ENCODE measurements at places on chromosomes 16 and 17. TPM values are rescaled to one million over a fixed set of nuclear protein-coding genes. Genes with fewer than 3 reads are reported as not detected.

GRCh38 chr16:48317614-48318315 is 67.4 kb downstream of the SIAH1 start:
- H3K4me3 ChIP-seq: no peak overlapping the region
- no peak for DNase-seq
- H3K36me3 ChIP-seq: no peaks in the 10 kb centered on the region

DNA sequence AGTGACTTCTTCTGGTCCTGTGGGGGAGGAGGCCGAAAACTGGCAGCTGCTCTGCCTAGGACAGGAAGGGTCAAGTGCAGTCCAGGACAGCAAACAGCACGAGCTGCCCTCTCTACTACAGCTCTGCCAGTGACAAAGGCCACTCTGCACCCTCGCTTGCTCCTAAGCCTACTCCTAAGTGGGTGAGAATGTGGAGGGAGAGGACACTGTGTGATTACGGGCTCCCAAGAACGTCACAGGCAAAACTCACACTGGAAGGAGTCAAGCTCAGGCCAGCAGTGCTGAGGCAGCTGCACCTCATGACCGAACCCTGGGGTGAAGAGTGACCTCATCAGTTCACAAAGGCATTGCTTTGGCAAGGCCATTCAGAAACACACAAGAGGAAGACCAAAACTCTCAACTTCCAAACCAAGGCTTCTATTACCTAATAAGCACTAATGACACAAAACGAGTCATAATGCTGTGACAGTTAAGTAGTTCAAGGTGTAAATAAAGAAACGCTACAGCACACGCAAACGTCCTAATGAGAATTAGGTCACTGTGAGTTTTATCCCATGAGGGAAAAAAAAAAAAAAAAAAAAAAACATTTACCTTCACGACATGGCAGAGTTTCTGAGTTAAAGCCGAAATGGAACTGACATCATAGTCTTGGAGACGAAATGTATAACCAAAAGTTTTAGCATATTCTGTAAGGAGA is 35.1 kb downstream of the MARF1 start:
- no peaks in the 10 kb centered on the region for H3K4me1 ChIP-seq
- no peak overlapping the region for H3K27ac ChIP-seq
- peaks cover 24% of the 10 kb centered on the region for H3K36me3 ChIP-seq
- no peaks in the 10 kb centered on the region for H3K27me3 ChIP-seq

DNA sequence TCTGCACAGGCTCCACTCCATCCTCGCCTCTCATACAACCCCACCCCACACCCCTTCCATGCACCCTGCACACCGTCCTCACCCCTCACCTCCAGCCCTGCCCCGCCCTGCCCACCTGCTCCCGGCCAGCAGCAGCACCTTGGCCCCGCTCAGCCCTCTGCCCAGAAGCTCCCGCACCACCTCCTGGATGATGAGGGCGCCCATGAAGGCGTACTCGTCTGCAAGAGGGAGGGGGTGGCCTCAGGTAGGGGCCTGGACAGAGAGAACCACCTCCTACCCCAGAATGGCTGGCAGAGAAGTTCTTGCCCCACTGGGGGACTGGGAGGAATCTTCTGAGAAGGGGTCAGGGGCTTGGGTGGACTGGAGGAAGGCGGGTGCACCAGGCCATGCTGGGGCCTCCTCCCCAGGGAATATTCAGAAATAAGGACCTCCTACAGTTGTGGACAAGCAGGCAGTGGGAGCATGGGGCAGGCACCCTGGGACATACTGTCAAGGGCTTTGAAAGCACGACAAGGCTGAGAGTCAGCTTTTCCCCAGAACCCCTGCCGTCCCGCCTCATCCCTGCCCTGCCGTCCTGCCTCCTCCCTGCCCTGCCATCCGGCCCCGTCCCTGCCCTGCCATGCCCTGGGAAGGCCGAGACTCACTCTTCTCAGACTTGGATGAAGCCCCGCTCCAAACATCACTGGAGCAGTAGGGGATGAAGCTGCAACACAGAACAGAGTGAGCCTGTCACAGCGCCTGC is 3.1 kb downstream of the NOTUM start:
- H3K27ac ChIP-seq: no peak overlapping the region
- no peak for DNase-seq
- H3K4me1 ChIP-seq: peaks cover 22% of the 10 kb centered on the region
- no peaks in the 10 kb centered on the region for H3K36me3 ChIP-seq

DNA sequence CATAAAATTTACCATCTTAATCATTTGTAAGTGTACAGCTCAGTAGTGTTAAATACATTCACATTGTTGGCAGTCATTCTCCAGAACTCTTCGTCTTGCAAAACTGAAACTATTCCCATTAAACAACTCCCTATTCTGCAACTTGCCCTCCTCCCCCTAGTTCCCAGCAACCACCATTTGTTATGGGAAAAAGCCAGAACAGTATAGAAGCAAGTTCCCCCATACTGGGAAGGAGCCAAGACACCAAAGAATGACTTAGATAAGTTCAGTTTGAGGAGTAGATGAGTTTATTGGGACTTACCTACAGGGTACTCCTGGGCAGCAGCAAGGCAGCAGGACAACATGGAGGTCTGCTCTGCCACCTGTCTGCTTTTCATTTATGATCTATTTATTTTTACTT is 39.3 kb upstream of the TEKT1 start:
- no peaks in the 10 kb centered on the region for H3K36me3 ChIP-seq
- no peak overlapping the region for H3K27ac ChIP-seq
- no peaks in the 10 kb centered on the region for H3K27me3 ChIP-seq
- H3K4me3 ChIP-seq: no peak overlapping the region

- peak within 1 kb of the TSS; percentile 100 for H3K27ac ChIP-seq
- DNase-seq: no peak
- H3K27me3 ChIP-seq: no peaks in the 10 kb centered on the region
- H3K36me3 ChIP-seq: no peaks in the 10 kb centered on the region
- H3K4me3 ChIP-seq: peak within 1 kb of the TSS; percentile 68
These were observed at the start of gene CCDC102A for GRCh38 chr16:57536306-57537193. Gene CCDC102A (minus strand): TSS chr16:57536571. CDS start chr16:57529177, 7,394 bp downstream.

- H3K27me3 ChIP-seq: no peaks in the 10 kb centered on the region
- DNase-seq: no peak
- no peak overlapping the region for H3K27ac ChIP-seq
These were observed 184.4 kb downstream of the SNX29 start for GRCh38 chr16:12160815-12161550.

DNA sequence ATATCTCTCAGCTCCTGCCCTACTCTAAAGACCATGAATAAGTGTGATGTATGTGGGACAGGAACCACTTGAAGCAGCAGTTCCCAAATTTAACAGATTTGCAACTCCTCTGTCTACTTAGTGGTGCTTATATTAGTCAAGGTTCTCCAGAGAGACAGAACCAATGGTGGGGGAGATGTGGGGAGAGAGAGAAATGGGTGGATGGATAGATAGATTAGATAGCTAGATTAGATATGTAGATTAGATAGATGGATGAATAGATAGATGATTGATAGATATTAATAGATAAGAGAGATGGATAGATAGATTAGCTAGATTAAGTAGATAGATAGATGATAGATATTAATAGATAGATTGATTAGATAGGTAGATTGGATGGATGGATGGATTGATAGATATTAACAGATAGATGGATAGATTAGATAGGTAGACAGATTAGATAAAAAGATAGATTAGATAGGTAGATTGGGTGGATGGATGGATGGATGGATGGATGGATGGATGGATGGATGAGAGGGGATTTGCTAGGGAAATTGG is 154.0 kb upstream of the NOL11 start:
- no peaks in the 10 kb centered on the region for H3K4me1 ChIP-seq
- H3K27ac ChIP-seq: no peak overlapping the region
- DNase-seq: no peak
- no peaks in the 10 kb centered on the region for H3K36me3 ChIP-seq
- H3K4me3 ChIP-seq: no peak overlapping the region

DNA sequence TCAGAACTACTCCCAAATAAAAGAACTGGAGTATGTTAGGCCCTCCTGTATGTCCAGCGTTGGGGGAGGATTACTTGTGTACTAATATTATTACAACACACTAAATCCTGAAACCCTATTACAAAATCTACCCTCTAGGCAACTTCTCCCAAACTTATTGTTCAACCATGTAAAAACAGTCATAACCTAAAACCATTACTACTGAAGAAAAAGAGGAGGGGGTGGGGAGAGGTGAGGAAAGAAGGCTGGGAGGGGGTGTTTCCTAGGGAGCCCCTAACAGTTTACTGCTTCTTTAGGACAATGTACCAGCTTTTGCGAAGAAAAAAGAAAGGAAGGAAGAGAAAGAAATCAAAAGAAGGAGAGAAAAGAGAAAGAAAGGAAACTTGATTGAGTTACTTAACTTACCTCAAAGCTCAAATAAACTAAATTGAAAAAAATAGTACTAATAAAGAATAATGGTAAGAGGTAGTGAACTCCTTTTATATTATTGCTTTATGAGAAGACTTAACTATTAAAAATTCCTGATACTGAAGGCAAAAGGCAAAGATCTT is 2.3 kb downstream of the SALL1 start:
- H3K4me1 ChIP-seq: no peaks in the 10 kb centered on the region
- DNase-seq: no peak
- no peak overlapping the region for H3K4me3 ChIP-seq

GRCh38 chr17:6489016-6489550 is 44.8 kb downstream of the PIMREG start:
- H3K27me3 ChIP-seq: no peaks in the 10 kb centered on the region
- DNase-seq: no peak
- no peak overlapping the region for H3K4me3 ChIP-seq
- no peaks in the 10 kb centered on the region for H3K4me1 ChIP-seq

- no peak overlapping the region for H3K27ac ChIP-seq
- no peak for DNase-seq
- no peaks in the 10 kb centered on the region for H3K36me3 ChIP-seq
- no peak overlapping the region for H3K4me3 ChIP-seq
- peaks cover 64% of the 10 kb centered on the region for H3K4me1 ChIP-seq
- peaks cover 9% of the 10 kb centered on the region for H3K27me3 ChIP-seq
These were observed 4.6 kb upstream of the GSE1 start for GRCh38 chr16:85608515-85608885.

GRCh38 chr17:10278218-10278617 is 79.8 kb upstream of the GAS7 start:
- H3K36me3 ChIP-seq: no peaks in the 10 kb centered on the region
- H3K4me3 ChIP-seq: no peak overlapping the region
- H3K27ac ChIP-seq: no peak overlapping the region
- DNase-seq: no peak

The GDPD3 gene
- 27.2 TPM for total RNA-seq

The TP53TG3 gene
- total RNA-seq: not detected

The SYNGR2 gene
- total RNA-seq: 77.7 TPM

The KRT24 gene
- total RNA-seq: not detected

The ABCA8 gene
- 0.76 TPM for total RNA-seq

The TMEM235 gene
- total RNA-seq: not detected

The KRT13 gene
- not detected for total RNA-seq

The KCTD19 gene
- not detected for total RNA-seq

The SMTNL2 gene
- not detected for total RNA-seq

The KRT12 gene
- total RNA-seq: not detected

All from T-cell (primary cell).